Cardiac muscle cell (in vitro differentiated cells and primary cell): ENCODE measurements at places on chromosomes 13 and 19.

GRCh38 chr13:39311619-39312018, 273.4 kb downstream of the NHLRC3 start:
- no peaks in the 10 kb centered on the region for H3K27me3 ChIP-seq
- H3K4me3 ChIP-seq, result no peak overlapping the region
- no peaks in the 10 kb centered on the region for H3K4me1 ChIP-seq
- H3K27ac ChIP-seq, result no peak overlapping the region

- H3K27ac ChIP-seq, result peak overlapping the region; percentile 83
- H3K36me3 ChIP-seq, result peaks cover 26% of the 10 kb centered on the region
- H3K4me3 ChIP-seq, result no peak overlapping the region
Measured at GRCh38 chr19:48613852-48614435, 932 bp downstream of the FAM83E start.

GRCh38 chr19:49362048-49362928, at the start of gene TEAD2:
Gene TEAD2, minus strand, starts transcription at chr19:49362416. Its CDS starts 2,341 bp downstream, at chr19:49360075.
- peaks cover 21% of the 10 kb centered on the region for H3K36me3 ChIP-seq
- no peaks in the 10 kb centered on the region for H3K27me3 ChIP-seq
- H3K27ac ChIP-seq, result peak within 1 kb of the TSS; percentile 96
- peak within 1 kb of the TSS; percentile 73 for H3K4me3 ChIP-seq

GRCh38 chr19:7833225-7834099, 3.4 kb downstream of the EVI5L start:
- peaks cover 2% of the 10 kb centered on the region for H3K4me1 ChIP-seq
- H3K27ac ChIP-seq, result no peak overlapping the region
- no peak overlapping the region for H3K4me3 ChIP-seq
- no peaks in the 10 kb centered on the region for H3K27me3 ChIP-seq
- H3K36me3 ChIP-seq, result no peaks in the 10 kb centered on the region

DNA sequence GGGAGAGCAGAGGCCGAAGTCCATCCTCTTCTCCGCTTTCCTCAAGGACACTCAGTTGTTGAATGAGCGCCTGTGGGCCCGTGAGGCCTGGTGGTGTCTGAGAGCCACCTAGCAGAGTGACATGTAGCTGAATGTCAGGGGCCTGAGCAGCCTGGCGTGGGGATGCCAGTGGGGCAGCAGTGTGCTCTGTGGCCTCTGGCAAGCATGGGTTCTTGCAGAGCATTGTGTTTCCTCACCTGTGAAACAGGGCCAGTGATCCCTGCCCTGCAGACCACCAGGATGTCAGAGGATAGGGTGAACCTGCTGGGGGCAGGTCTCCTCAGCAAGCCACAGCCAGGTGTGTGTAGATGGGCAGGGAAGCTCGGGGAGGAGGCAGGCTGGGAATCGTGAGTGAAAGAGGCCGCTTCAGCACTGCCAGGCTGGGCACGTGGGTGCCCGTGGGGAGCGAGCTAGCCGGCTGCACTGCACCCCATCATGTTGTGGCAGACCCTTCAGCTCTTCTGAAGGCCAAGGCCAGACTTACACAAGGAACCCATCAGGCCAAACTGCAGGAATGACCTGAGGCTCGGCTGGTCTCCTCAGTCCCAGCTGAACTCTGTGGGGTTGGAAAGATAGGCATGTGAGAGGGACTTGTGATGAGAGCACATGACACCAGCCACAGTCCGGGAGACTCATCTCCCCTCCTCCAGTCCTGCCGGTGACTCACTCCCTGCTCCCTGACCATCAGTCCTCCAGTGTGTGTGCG, 5.0 kb downstream of the PPP1R37 start:
- no peaks in the 10 kb centered on the region for H3K27me3 ChIP-seq
- DNase-seq, result no peak
- no peaks in the 10 kb centered on the region for H3K36me3 ChIP-seq
- no peak overlapping the region for H3K4me3 ChIP-seq

DNA sequence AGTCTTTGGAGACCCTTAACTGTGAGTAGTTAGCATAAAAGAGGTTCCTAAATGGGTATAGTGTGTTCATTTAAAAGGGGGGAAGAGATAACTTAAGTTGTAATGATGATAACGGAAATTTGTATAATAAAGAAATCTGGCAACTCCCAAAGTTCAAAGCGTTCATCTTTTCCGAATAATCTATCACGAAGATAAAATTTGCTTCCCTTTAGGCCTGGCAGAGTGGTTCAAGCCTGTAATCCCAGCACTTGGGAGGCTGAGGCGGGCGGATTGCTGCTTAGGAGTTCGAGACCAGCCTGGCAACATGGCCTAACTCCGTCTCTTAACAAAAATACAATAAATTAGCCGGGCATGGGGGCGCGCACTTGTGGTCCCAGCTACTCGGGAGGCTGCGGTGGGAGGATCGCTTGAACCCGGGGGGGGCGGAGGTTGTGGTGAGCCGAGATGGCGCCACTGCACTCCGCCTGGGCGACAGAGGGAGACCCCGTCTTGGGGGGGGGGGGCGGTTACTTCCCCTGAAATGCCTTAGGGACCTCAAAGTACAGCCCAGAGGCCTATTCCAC, 934 bp downstream of the N4BP2L2 start:
- no peak for DNase-seq
- peak overlapping the region; percentile 97 for H3K27ac ChIP-seq
- peaks cover 14% of the 10 kb centered on the region for H3K4me1 ChIP-seq
- H3K4me3 ChIP-seq, result peak overlapping the region; percentile 62

- no peaks in the 10 kb centered on the region for H3K4me1 ChIP-seq
- H3K4me3 ChIP-seq, result no peak overlapping the region
- no peaks in the 10 kb centered on the region for H3K27me3 ChIP-seq
- no peaks in the 10 kb centered on the region for H3K36me3 ChIP-seq
- DNase-seq, result peak; percentile 45
Measured at GRCh38 chr13:93290503-93290902, 63.9 kb downstream of the GPC6 start.

DNA sequence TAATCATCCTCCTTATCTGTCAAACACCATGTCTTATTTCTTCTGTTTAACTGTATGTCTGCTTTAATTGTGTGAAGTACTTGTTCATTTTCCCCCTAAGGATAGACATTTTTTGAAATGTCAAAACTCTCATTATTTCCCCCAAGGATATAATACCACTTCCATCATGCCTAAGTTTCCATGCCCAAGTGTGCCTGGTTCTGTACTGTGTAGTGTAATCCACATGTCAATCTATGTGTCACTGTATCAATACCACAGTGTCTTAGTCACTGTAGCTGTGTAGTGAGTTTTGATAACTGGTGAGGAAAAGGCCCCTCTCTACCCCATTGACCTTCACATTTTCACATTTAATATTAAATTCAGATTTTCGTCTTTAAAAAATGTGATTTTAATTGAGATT, 1265.5 kb downstream of the PCDH9 start:
- no peaks in the 10 kb centered on the region for H3K36me3 ChIP-seq
- DNase-seq, result no peak
- no peaks in the 10 kb centered on the region for H3K4me1 ChIP-seq
- no peak overlapping the region for H3K27ac ChIP-seq
- H3K4me3 ChIP-seq, result no peak overlapping the region

DNA sequence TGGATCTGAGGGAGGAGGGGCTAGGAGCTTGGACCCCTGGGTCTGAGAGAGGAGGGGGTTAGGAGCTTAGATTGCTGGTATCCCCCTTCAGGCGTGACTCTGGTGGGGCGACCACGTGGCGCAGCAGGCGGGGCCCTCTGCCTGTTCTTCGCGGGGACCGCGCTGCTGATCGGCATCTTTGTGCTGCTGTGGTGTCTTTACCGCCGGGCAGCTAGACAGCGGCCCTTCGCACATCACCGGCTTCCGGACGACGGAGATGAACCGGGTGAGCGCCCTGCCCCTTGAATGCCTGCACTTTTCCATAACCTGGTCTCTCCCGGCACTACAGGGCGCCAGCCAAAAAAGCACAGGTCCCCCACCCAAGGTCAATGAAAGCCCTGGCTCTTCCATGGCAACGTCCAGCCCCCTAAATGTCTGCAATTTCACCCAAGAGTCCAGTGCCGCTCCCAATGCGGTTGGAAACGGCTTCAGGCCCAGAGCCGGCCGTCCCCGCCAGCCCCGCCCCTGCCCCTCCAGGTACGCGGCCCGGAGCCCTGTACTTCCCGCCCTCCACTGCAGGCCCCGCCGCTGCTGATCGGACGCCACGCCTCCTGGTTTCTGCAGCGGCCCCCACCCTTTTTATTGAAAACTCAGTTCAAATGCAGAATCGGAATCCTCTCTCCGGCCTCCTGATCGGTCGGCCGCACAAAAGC, 2.8 kb downstream of the GFY start:
- no peaks in the 10 kb centered on the region for H3K36me3 ChIP-seq
- no peak overlapping the region for H3K27ac ChIP-seq
- peak overlapping the region; percentile 13 for H3K4me3 ChIP-seq
- peaks cover 14% of the 10 kb centered on the region for H3K4me1 ChIP-seq
- DNase-seq, result no peak

- H3K4me1 ChIP-seq, result no peaks in the 10 kb centered on the region
- peaks cover 12% of the 10 kb centered on the region for H3K36me3 ChIP-seq
- H3K27me3 ChIP-seq, result no peaks in the 10 kb centered on the region
- no peak overlapping the region for H3K4me3 ChIP-seq
- no peak overlapping the region for H3K27ac ChIP-seq
- no peak for DNase-seq
Measured at GRCh38 chr19:55694241-55694655, 19.2 kb downstream of the EPN1 start.

GRCh38 chr19:13228561-13228960, 78.3 kb downstream of the IER2 start:
- no peaks in the 10 kb centered on the region for H3K27me3 ChIP-seq
- no peaks in the 10 kb centered on the region for H3K36me3 ChIP-seq
- H3K27ac ChIP-seq, result no peak overlapping the region
- H3K4me1 ChIP-seq, result no peaks in the 10 kb centered on the region
- H3K4me3 ChIP-seq, result no peak overlapping the region

DNA sequence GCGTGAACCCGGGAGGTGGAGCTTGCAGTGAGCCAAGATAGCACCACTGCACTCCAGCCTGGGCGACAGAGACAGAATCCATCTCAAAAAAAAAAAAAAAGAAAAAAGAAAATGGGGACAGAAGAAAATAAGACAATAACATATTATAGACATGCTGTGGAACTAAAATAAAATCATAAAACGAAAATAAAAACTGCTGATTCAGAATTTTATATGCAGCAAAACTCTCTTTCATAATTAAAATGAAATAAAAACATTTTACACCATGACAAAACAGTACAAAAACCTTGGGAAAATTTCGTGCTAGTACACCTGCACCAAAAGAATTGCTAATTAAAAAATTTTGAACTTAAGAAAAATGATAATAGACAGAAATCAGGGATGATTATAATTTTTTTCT, 2245.1 kb downstream of the PCDH9 start:
- no peak overlapping the region for H3K27ac ChIP-seq
- H3K27me3 ChIP-seq, result no peaks in the 10 kb centered on the region
- H3K4me3 ChIP-seq, result no peak overlapping the region
- no peak for DNase-seq
- no peaks in the 10 kb centered on the region for H3K4me1 ChIP-seq

GRCh38 chr19:36103842-36104552, 6.9 kb upstream of the OVOL3 start:
- H3K27me3 ChIP-seq, result no peaks in the 10 kb centered on the region
- H3K36me3 ChIP-seq, result peaks cover 3% of the 10 kb centered on the region
- no peak for DNase-seq
- H3K4me1 ChIP-seq, result peaks cover 12% of the 10 kb centered on the region
- H3K4me3 ChIP-seq, result no peak overlapping the region
- no peak overlapping the region for H3K27ac ChIP-seq

- no peaks in the 10 kb centered on the region for H3K4me1 ChIP-seq
- no peaks in the 10 kb centered on the region for H3K36me3 ChIP-seq
- no peak overlapping the region for H3K4me3 ChIP-seq
- peaks cover 6% of the 10 kb centered on the region for H3K27me3 ChIP-seq
Measured at GRCh38 chr13:101730420-101731000, 278.0 kb downstream of the ITGBL1 start.

DNA sequence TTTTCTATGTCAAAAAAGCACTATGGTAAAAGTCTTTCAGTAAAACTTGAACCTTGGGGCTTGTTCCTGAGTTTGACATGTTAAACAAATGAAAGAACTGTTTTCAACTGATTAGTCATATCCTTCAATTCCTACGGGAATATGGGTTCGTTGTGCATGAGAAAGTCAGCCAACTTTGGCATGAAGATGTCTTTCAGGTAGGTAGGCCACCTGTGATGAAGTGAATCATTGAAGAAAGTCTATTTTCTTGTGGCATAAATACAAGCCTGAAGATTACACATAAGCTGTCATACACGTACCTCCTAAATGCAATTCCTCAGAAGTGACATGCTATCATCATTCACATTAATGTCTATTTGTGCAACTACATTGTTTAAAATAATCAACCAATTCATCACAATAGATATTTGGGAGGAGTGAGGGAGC, 513.0 kb downstream of the IRS2 start:
- no peaks in the 10 kb centered on the region for H3K36me3 ChIP-seq
- no peak overlapping the region for H3K4me3 ChIP-seq
- H3K27me3 ChIP-seq, result no peaks in the 10 kb centered on the region
- DNase-seq, result no peak
- no peak overlapping the region for H3K27ac ChIP-seq

DNA sequence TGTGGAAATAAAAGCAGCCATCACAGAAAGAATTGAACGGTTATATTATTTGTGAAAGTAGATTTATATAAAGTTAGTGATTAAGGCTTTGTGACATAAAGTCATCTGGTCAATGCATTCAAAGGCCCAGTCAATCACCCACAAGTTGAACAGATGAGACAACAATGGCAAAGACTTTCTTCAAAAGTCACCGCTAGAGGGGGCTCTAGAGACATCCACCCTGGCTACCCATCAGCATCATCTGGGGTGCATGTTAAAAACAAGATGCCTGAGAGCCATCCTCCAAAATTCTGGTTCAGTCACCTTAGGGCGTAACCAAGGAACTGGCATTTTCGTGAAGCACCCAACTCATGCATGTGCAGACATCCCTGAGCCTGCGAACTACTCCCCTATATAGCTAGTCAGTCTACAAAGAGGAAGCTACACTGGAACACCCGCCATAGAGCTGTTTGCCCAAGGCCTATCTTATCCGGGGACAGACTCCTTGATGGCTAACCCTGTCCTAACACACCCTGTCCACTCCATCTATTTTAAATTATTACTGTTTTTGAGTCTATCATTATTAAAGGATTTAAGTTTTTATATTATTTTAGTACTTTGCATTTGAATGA, 970.5 kb downstream of the UQCRFS1 start:
- H3K27ac ChIP-seq, result no peak overlapping the region
- H3K4me1 ChIP-seq, result peaks cover 11% of the 10 kb centered on the region
- no peak overlapping the region for H3K4me3 ChIP-seq
- DNase-seq, result peak; percentile 62

- peaks cover 6% of the 10 kb centered on the region for H3K4me1 ChIP-seq
- H3K27me3 ChIP-seq, result no peaks in the 10 kb centered on the region
- peak overlapping the region; percentile 66 for H3K4me3 ChIP-seq
- no peak overlapping the region for H3K27ac ChIP-seq
- no peak for DNase-seq
Measured at GRCh38 chr13:36817996-36818803, 822 bp upstream of the RFXAP start.

GRCh38 chr13:52991344-52992020, 37.1 kb upstream of the OLFM4 start:
- no peak overlapping the region for H3K4me3 ChIP-seq
- no peaks in the 10 kb centered on the region for H3K27me3 ChIP-seq
- H3K36me3 ChIP-seq, result no peaks in the 10 kb centered on the region
- no peaks in the 10 kb centered on the region for H3K4me1 ChIP-seq

GRCh38 chr13:25839371-25839770, 212.4 kb downstream of the SHISA2 start:
- peaks cover 4% of the 10 kb centered on the region for H3K4me1 ChIP-seq
- no peak overlapping the region for H3K27ac ChIP-seq
- H3K4me3 ChIP-seq, result no peak overlapping the region
